HFFc6 (cell line): ENCODE measurements at places on chromosomes 7 and 10.
A peak's percentile ranks its signal among the peaks of the same experiment; 100 is the strongest.

DNA sequence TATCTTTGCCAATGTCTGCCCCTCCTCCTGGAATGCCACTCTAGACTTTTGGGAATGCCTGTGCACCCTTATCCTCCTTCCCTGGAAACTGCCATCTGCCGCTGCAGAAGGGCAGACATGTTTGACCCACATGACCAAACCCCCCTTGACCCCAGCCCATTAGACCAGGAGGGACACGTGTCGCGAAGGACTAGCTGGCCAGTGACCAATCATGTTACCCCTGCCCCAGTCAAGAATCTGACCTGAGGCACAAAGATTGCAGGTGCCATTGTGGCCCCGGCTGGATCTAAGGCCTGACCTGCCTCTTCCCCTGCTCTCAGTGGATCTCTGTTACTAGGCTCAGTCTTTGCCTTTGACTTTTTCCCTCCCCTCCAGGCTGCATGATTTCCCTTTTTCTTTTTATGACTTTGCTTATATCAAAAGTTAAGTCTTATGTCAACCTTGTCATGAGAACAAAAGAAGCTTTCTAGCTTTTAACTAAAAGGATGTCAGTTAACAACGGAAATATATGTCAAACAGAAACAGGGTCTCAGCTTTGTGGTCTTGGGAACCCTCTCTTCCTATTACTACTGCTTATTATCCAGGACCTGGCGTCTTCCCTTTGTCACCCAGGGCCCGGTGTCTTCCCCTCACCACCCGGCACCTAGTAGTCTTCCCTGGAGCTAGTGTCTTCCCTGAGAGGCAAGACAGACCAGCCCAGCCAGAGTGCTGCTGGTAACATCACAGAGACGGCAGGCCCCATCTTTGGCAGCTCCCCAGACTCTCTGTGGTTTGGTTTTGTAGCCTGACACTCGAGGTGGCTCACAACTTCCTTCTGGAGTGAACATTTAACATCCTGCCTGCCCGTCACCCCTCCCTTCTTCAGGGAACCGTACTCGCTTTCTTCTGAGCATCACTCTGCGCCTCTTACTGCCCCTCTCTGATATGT lies 24.4 kb upstream of the PPIF start:
- peak; percentile 87 for DNase-seq

GRCh38 chr7:24133691-24134090 lies 150.3 kb upstream of the NPY start:
- no peak for DNase-seq

DNA sequence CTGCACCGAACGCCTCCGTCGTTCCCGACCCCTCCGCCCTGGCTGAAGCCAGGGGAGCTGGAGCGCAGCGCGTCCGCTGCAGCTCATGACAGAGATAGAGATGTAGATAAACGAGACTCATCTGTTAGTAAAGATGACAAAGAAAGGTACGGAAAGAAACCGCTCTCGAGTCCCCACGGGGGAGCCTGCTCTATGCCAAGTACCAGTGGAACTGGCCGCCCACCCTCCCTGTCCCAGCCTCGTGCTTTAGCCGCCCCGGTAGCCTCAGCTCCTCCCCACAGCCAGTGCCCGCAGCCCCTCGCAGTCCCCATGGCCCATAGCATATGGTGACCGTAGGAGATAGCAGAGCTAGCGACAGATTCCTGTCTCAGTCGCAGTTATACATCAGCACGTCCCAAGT lies 344.7 kb upstream of the GALNT17 start:
- no peak for DNase-seq

GRCh38 chr10:97916586-97916985 lies 66.9 kb downstream of the GOLGA7B start:
- DNase-seq = no peak

DNA sequence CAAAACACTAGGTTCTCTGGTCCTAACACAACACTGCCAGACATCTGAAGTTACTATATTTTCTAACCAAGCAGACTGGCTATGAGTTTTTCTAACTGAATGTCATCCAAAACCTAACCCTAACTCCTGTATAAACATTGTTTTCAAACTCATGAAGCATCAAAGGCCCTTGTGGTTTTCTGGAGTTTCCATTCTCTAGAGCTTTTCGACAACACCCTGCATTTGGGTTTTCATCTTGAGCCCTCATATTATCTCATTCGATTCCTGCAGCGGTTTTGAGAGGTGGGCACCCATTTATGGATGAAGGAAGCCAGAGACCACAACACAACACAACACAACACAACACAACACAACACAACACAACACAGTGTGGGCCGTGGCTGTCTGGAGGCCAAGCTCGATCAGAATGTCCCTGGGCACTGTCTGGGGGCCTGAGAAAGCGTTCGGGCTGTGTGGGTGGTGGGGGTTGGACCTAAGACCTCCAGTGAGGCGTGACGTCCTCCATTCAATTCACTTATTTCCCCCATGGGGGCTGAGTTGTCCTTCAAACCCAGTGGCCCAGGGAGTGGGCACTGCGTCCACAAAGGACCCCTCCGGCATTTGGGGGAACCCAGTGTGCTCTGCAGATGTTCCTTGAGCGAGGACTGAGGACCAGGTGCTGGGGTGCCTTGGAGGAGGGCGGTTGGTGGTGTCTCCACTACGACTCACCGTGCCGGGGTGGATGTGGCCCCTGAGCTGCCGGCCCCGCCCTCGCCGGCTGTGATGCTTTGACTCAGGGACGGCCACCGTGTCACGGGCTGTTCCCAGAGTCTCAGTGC lies 490.4 kb downstream of the DNAJB6 start:
- no peak for DNase-seq

DNA sequence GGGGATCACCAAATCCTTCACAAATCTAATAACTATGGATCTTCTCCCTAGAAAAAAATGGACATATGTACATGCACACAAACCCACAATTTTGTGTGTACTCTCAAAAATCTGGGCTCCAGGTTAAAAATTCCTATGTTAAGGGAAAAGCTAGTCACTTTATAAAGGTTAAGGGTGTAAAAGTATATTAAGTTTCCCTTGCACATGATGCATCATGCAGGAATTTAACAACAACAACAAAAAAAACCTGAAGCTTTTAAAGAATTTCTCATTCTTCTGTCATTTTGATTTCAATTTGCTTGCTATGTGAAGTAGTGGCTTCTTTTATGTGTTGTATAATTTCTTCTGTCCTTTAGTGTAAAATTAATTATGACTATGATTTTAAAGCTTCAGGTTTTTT lies 123.7 kb downstream of the CNOT4 start:
- no peak for DNase-seq

DNA sequence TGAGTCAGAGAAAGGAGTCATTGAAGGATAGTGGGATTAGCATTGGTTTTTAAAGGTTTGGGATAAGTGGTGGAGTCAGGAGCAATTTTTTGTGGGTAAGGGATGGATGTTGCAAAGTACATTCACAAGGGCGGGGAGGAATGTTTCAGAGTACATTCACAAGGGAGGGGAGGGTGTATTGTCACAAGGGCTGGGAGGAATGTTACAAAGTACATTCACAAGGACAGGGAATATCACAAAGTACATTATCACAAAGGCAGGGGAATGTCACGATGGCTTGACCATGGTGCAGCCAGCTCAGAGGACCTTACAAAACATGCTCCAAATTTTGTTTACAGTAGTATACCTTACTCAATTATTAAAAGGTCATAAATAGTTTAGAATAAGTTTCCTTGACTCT lies 30.3 kb downstream of the C1GALT1 start:
- peak; percentile 1 for DNase-seq

DNA sequence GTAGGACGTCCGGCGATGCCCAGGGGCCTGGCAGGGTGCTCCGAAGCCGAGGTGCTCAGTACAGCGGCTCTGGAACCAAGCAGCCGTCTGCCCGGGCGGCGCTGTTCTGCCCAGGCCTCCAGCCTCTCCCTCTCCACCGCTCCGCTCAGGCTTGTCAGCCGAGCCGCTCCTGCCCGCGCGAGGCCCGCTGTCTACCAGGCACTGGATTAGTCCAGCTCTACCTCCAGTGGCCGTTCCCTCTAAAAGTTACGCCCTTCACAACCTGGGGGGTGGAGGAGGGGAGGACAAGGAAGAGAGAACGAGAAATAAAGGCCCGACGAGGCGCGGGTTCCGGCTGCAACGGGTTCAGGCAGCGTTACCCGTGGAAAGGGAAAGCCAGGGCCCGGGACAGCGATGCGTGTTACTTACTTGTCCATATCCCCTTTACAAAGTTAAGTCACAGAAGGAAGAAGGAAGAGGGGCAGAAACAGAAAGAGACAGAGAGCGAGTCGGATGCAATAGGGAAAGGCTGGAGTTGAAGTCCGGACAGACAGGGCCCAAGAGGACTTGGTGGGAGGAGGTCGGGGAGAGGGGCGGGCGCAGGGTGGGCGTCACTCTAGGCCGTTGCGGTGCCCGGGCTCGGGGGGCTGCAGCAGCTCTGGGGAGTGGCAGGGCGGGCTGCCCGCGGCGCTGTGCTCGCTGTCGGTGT lies 2.8 kb downstream of the SP8 start:
- DNase-seq = no peak

DNA sequence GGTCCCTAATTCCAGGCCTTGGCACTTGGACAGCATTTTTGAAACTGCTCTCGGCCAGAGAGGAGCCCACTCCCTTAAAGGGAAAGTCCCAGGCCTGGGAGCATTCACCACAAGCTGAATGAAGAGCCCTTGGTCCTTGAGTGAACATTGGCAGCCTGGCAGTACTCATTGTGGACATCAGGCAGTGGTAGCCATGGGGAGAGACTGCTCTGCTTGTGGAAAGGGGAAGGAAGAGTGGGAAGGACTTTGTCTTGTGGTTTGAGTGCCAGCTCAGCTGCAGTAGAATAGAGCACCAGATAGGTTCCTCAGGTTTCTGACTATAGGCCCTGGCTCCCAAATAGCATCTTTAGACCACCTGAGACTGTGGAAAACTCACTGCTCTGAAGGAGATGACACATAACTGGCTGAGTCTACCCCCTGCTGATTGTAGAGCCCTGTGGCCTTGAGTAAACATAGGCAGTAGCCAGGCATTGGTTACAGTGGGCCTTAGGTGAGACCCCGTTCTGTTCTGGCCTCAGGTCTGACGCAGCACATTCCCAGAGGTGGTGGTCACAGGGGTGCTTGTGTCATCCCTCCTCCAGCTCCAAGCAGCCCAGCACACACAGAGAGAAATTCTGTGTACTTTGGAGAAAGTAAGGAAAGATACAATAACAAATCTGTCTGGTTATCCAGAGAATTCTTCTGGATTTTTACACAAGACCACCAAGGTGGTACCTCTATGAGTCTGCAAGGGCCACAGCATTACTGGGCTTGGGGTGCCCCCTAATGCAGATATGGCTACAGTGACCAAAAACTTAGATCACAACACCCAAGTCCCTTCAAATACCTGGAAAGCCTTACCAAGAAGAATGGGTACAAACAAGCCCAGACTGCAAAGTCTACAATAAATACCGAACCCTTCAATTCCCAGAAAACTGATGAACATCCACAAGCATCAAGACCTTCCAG lies 153.8 kb downstream of the GNAI1 start:
- no peak for DNase-seq

DNA sequence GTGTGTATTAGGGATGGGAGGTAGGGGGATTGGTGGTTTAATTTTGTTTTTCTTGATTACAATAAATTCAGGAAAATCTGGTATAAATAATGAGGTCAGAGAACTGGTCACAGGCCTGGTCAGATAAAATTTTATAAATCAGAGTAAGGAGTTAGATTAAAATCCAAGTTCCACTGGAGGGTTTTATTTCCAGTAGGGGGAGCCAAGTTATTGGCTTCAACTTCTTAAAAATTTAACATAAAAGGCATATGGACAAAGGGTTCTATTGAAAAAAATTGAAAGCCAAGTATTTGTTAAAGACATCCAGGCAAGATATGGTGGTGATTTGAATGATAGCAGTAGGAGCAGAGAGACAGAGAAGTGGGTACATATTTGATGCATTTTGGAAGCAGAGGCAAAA lies 763.3 kb downstream of the SORCS1 start:
- DNase-seq = peak; percentile 44

- DNase-seq = no peak
Measured at GRCh38 chr7:125436220-125436619, 506.6 kb upstream of the POT1 start.

- DNase-seq = no peak
Measured at GRCh38 chr10:117942226-117942625, 104.5 kb downstream of the RAB11FIP2 start.
